ENCODE measurements at places on chromosomes 5 and 9.

DNA sequence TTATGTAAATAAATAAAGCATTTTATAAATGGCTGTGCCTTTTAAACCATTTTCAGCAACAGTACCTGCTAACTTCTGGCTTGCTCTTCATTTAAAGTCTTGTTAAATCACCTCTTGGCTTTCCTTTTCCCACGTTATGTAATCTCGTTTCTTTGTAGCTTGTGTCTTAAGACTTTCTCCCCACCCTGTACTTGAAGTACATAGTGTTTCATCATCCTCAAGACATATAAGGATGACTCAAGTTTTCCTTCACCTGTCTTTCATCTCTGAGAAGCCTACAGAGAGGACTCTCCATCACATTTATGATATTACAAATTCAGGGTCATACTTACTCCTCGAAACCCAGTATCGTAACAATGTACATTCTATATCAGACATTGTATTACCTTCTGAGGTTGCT lies 33.9 kb downstream of the PRELID2 start:
- no peak for DNase-seq

- DNase-seq, result no peak
Measured at GRCh38 chr9:133125941-133126696, 5.1 kb upstream of the RALGDS start.

GRCh38 chr5:31084871-31085270 lies 108.6 kb upstream of the CDH6 start:
- no peak for DNase-seq

- no peak for DNase-seq
Measured at GRCh38 chr9:15101095-15101494, 190.9 kb upstream of the FREM1 start.

All from stimulated activated CD4-positive, alpha-beta T cell treated with anti-CD3 and anti-CD28 coated beads, TNF-alpha, amount 100 ng/mL, for 24 hours (primary cell).